ENCODE measurements at places on chromosomes 12 and 14.

DNA sequence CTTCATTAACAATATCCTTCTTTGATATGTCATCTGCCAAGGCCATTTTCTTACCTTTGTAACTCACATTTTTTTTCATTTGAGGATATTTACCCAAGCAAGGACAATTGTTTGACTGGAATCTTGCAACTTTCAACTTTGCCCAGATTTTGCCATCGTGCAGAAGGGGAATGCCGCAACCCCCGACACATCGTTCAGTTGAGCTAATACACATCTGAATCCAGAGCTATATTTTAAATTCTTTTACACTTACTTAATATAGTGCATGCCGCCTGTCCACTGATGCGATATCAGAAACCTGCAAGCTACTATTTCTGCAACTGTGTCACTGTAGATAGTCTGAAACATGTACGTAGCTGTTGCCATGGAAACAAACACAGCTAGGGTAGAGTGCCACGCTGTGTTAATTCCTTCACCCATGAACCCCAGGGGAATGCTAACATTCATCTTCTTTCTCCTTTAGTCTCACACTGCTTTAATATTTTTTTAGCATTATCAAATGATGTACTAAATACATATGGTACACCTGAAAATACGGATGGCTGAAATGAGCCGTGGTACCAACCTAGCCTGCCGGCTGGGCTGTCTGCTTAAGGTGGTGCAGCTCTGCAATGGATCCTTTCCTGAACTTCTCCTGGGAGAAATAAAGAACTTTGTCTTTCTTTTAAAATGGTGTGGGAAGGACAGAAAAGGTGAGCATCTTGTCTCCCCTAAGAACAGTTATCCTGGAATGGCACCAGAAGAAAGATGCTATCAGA lies 77.0 kb upstream of the FOXN3 start:
- no peak for DNase-seq

DNA sequence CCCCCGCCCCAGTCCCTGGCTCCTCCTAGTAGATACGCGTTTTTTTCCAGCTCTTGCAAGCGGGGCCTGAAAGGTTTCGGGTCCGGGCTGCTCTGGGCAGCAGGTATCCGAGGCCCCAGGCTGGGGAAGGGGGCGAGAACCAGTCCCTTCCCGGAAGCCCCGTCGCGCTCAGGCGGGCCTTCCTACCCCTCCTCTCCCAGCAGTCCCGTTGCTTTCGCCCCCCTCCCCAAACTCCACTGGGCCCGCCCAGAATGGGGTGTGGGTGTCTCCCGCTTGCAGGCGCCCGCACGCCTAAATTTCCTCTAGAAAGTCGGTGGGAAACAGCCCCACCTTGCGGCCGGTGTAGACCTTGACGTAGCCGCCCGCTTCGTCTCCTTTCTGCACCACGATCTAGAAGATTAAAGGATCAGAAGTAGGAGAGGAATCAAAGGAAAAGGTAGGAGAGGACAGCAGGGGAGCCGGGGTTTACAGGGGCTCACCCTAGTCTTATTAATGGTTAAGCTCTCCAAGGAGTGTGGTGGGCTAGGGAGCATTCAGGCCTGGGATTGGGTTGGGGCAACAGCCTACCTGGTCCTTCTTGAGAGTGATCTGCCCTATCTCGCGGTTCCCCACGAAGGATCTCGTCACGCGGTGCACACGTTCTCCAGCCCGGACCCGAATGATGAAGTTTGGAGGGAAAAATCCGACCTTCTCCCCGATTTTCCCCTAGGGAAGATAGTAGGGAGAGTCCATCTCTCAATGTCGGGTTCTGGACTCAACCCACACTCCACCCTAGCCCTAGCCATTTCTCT lies 7.3 kb downstream of the STAC3 start:
- no peak for DNase-seq

- no peak for DNase-seq
These were observed 35.8 kb downstream of the PPFIA2 start for GRCh38 chr12:81723361-81723760.

GRCh38 chr12:120964298-120964697 lies 14.0 kb upstream of the HNF1A start:
- no peak for DNase-seq

- no peak for DNase-seq
These were observed 59.1 kb downstream of the TMEM132D start for GRCh38 chr12:129844662-129845220.

DNA sequence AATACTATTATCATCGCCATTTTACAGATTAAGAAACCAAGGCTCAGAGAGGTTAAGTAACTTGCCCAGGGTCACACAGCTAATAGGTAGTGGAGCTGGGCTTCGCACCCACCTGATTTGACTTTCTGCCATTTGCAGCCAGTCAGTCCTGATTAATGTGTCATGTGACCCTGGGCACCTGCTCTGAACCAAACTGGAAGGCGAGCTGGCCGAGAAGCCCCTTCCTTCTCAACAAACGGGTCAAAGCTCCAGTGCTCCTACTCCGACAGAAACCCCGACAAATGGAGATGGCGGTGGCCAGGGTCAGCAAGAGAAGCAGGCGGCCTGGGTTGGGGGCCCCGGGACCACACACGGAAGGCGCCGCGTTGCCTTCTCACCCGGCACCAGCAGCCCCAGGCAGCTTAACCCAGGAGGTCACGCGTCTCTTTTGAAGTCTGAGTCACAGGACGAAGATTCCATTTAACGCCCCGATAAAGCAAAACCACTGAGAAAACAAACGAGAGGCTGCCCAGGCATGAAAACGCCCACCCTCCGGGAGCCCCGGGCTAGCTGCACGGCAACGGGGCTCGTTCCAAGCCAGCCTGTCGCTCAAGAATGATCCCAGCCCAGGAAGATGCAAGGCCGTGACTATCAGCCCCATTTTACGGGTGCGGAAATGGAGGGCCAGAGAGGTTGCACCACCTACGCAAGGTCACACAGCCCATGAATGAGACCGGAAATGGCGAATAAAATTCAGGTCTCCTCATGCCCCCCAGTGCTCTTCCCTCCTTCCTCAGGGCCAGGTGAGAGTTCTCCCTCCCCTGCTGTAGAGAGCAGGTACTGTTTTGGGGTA lies 124.8 kb downstream of the SCARB1 start:
- no peak for DNase-seq

GRCh38 chr12:67764946-67765619 lies 116.5 kb downstream of the DYRK2 start:
- no peak for DNase-seq

- DNase-seq, result peak; percentile 69
These were observed 17.0 kb upstream of the WNT5B start for GRCh38 chr12:1611803-1612572.

DNA sequence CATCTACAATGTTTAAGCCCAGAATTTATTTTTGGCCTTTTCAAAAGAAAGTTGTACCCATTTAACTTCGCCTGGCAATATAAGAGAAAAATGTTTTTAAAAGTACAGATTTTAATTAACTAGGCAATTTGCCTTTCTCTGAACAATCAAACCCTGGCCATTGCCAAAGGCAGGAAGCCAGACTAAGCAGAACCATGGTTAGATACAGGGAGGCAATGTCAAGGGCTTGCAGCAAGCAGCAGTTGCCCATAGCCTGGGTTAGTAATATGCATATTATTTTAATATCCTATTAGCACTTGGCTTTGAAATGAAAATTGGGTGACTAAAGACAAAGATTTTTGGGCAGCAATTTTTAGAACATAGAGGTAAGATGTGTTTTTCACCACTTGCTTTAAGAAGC lies 51.1 kb upstream of the FRMD6 start:
- DNase-seq, result no peak

Data from AG04449 (cell line).